Amniotic stem cell (primary cell): ENCODE measurements at places on chromosomes 7 and 10.

DNA sequence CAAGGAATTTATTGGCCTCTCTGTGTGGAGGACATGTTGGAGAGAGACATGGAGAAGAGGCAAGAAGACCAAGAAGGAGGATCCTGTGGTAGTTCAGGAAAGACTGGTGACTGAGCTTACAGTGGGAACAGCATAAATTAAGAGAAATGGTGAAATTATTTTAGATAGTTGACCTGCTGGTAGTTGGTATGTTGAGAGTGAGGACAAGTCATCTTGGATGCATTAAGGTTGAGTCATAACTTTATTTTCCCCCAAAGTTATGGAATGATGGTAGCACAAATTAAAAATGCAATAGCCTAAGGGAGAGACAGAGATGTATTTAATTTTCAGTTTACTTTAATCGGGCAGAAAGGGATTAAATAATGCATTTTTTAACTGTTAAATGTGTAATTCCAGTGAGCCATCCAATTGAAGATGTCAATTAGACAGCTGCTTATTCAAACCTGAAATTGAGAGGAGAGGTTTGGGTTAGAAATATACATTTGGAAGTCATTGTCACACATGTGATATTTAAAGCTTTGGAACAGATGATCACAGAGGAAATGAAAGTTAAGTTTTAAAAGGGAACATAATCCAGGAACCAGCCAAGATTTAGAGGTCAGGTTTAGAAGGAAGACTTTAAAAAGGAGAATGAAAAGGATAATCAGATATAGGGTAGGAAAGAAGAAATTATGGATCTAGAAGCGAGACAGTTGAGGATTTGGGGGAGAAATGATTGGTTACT lies 80.6 kb downstream of the DGKB start:
- no peak for DNase-seq

DNA sequence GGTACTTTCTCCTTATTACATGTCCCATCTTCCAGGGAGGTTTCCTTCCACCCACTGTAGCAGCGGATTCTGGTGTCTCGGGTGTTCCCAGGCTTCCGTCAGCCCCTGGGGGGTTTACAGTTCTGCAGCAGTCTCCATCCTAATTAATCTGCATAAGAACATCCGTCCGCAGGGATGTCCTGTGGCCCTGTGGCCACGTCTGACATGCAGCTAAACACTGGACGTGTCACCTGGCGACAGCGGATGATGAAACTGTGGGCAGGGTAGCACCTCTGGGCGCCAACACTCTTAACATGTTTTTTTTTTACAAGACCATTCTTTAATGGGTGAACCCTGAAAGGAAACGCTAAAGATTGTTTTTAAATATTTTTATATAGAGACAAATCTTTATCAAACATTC lies 58.2 kb downstream of the DIP2C start:
- no peak for DNase-seq

GRCh38 chr7:47360301-47360900 lies 221.5 kb downstream of the TNS3 start:
- no peak for DNase-seq

DNA sequence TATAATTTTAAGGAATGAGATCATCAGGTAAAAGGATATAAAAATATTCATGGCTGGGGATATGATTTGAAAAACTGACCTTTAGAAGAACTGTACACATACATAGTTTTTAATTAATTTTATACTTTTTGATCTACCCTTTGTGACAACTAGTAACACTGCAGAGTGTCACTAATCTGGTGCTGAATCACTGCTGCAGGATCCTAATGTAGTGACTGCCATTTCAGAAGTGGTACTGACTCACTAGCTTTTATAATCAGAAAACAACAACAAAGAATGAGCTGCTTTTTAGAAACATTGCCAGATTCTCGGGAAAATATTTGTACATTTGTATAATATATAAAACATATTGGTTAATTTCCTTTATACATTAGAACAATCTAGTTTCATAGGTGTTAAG lies 110.4 kb downstream of the HIPK2 start:
- DNase-seq: no peak

DNA sequence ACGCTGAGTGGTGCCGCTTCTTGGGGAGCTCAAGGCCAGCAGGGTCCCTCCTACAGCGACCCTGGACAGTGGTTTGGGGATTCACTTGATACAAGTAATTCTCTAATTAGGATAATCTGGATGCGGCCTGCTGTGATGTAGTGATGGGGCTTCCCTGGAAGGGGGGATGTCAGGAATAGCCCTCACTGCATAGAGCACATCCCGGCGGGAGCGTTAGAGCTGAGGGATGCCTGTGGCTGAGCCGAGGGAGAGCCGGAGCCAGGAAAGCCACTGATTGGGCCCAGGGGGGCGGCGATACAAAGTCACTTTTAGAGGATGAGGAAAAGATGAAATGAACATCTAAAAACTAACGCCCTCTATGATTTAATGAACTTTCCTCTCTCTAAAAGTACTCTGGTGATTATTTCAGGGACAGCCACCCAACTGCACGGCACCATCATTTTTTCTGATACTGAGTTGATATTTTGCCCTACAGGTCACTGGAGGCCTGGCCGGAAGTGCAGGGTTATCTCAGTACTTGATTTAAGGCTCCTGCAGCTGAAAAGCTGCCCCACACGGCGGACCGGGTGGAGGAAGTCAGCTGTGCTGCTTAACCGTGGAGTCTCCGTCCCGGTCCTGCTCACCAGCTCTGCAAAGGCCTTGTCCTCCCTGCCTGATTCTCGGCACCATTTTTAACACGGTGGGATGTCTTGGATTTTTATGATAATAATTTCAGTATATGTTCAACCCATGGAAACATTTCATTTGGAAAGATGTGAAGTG lies 518.8 kb downstream of the DNAJB6 start:
- DNase-seq: no peak

DNA sequence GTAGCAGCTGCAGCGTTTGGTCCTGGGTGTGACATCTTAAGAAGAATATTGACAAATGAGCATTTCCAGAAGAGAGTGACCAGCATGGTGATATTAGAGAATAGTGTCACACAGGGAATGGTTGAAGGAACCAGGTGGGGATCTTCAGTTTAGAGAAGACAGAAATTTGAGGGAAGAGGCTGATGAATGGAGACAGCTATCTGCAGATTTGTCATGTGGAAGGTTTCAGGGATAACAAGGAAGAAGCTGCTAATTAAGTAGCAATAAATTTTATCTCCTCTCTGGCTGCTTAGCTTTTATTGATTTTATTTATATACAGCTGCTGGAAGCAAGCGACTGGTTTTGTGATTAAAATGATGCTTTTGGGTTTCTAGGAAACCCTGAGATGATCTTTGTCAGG lies 26.0 kb downstream of the SDK1 start:
- DNase-seq: no peak

GRCh38 chr10:86266446-86267242 lies 100.0 kb downstream of the GRID1 start:
- DNase-seq: no peak

DNA sequence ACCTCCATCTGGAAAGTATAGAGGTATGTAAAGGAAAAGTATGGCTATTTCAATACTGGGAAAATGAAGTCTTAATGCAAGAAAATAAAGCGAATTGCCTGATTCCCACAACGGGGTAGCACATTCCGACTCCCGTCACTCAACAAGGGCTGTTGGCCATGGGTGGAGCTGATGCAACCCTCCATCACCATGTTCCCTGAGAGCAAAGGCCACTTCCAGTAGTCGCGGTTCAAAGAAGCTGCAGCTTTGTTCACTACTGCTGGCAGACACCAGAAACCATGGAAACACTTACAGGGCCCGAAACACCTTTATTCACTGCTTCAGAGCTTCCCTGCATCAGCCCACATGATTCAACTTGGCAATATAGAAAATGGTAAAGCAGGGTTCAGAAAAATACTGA lies 44.0 kb downstream of the TMEM26 start:
- DNase-seq: no peak

- DNase-seq: no peak
Measured at GRCh38 chr7:10474048-10474447, 499.6 kb upstream of the PHF14 start.
